ENCODE measurements at places on chromosomes 16 and 17.
A peak's percentile ranks its signal among the peaks of the same experiment; 100 is the strongest.

GRCh38 chr16:8583199-8583598 lies 7.1 kb downstream of the TMEM114 start:
- DNase-seq: no peak

- DNase-seq: no peak
Measured at GRCh38 chr16:2365397-2366294, 25.1 kb upstream of the ABCA3 start.

DNA sequence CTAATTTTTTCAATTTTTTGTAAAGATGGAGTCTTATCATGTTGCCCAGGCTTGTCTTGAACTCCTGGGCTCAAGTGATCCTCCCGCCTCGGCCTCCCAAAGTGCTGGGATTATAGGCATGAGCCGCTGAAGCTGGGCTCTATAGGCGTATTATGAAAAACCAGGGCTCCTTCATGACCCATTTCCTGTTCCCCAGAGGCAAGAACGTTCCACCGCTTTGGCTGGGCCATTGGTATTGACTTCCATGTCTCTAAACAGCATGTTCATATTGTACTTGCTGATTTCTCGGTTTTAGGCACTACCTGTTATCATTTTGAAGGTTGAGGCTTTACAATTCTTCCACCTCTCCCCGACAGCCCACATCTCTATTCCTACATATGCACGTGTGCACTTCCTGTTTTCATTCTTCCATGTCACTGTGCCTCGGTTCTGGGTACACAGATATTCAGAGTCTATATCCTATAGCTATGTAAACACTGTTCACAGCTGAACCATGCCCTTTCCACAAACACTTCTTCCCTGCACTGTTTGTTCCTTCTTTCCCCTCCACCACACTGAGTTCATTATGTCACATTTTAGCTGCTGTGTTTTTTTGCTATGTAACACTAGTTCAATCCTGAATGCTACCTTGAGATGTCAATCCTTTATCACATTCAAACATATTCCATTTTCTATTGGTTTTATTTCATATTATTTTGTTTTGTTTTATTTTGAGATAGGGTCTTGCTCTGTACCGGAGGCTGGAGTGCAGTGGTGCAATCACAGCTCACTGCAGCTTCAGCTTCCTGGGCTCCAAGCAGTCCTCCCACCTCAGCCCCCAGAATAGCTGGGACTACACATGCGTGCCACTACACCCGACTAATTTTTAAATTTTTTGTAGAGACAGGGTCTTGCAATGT lies 16.8 kb upstream of the MAPK3 start:
- no peak for DNase-seq

GRCh38 chr17:47311420-47311819 lies 12.3 kb upstream of the EFCAB13 start:
- DNase-seq: no peak

DNA sequence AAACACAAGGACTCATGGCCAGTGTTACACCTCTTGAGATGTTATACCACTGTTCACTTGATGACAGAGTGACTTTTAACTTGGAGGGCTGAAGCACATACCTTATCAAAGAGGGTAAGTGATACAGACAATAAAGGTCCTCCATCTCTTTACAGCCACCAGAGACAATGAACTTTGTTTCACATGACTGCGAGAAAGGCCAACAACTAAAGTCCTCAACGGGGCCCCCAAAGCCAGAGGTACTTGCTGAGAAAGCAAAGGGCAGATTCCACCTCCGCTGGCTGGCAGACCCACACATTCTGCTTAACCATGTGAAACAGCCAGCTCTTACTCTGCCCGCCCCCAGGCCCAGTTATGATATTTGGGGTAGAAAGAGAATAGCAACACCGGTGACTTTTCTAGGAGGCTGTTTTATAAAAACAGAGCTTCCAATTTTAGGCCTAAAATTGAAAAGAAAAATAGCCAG lies 21.4 kb downstream of the DCUN1D3 start:
- no peak for DNase-seq

DNA sequence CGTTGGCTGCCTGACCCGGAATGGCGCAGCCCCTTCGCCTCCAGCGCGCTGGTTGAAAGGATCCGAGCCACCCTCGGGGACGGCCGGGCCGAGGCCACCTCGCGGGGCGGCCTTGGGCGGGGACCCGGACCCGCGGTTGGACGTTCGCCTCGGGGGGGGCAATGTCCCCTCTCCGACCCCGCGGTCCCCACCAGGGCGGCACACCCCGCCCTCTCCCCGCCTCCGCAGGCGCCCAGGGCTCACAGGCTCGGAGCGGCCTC lies 1.0 kb upstream of the SOX8 start:
- DNase-seq: no peak

DNA sequence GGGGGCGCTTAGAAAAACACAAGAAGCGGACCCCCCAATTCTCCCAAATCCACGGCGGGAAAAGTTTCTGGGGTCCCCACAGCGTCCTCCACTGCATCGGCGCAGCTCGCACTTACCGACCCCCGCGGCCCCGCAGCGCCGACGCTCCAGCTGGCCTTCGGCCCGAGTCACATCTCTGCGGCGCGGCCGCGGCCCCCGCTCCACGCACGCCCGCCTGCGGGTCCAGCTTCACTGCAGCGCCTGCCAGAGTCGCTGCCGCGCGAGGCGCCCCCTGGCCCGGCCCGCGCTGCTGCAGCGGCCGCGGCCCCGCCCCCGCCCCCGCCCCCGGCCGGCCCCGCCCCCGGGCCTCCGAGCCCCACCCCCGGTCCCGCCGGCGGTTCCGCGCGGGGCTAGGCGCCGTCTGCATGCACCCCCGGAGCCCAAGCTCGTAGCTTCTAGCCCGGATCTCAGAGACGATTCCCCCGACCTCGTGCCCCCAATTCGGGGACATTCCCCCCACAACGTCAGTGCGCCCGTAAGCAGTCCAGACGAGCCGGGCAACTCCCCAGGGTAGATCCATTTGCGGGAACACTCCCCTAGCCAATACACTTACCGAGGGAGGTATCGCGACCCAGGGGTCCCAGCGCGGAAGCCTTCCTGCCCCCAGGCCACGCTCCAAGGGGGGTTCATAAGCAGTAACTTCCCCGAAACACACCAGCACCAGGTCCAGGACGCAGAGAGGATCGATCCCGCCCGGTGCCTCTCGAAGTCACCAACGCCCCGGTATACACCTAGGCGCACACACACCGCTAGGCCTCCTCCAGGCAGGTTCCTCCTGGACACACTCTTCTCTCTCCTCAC lies at the start of gene GPRC5B:
TSS of gene GPRC5B (minus strand) at position 238 of the 840 bp plus-strand sequence. CDS start 12,003 bp downstream, outside the sequence.
- peak; percentile 31 for DNase-seq

DNA sequence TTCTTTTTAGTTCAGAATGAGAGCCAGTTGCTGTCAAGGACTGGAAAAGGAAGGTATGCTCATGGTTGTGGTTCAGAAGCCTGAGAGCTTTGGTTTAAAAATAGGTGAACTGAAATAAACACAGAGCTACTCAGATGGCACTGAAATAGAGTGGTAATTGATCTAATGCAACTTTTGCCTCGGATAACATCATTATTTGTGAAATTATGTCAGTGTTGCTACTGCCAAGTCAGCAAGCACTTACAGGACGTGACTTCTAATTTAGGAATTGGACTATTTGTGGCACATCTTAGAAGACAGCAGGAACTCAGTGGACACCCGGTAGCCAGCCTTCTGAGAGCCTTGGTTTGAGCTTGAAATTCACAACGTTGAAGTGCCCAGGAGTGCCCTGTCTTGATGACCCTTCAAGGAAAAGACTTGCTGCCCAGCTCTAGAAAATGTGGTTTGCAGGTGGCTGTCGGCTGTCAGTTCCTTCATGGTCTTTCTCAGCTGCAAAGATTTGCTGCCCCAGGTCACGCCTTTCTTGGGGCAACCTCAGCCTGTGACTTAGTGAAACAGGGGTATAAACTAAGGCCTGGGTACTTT lies 42.0 kb upstream of the XYLT1 start:
- no peak for DNase-seq

DNA sequence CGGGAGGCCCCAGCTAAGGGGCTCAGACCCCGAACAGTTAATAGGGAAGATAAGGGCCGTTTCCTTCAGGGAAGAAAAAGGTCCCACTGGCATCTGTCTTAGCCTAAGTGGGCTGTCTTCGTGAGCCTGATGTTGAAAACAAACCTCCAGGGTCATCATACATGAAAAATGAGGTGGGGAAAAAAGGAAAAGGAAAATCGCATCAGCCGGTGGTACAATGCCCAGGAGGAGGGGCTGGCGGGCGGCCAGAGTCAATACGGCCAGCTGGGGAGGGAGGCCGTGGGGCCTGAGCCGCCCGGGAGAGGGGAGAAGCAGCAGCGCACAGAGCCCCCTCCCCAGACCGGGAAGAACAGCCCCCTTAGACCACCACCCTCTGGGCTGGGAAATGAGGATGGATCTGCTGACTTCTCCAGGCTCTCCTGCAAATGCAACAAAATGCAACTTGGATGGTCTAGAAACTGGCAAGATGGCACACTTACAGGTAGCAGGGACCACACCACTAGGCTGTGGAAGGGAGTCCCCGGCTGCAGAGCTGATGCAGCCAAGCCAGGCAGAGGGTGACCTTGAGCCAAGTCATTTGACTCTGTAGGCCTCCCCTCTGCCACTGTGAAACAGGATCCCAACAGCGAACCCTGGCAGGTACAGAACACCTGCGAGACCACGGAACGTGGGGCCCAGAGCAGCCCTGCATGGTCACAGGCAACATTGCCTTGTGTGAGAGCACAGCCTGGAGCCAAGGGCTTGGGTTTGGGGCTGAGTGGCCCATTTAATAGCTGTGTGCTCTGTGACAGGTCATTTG lies 448.5 kb downstream of the SOX9 start:
- DNase-seq: no peak

GRCh38 chr17:66233023-66233753 lies 4.0 kb upstream of the APOH start:
- DNase-seq: no peak

DNA sequence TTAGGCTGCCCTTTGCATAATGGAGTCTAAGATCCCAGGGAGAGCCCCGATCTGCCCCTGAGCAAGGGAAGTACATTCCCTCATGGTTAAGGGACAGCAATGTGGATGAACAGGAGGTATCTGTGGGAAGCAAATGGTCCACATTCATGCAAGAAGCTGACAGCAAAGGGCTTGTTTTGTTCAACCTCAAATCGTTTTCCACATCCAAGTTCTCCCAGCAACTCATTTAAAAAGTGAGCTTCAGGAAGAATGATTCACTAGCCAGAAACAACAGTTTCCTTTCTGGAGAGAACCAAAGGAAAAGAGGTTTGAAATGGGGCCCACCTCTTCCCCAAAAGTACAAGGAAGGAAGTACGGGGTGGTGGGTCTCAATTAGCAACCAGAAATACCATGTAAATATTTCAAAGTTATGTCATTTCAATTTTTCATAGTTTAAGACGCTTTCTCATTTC lies 9.4 kb downstream of the HSPB9 start:
- DNase-seq: no peak

GRCh38 chr17:3740611-3741073 lies 16.9 kb downstream of the HASPIN start:
- no peak for DNase-seq

GRCh38 chr17:45143767-45144198 lies 4.5 kb upstream of the HEXIM1 start:
- no peak for DNase-seq

DNA sequence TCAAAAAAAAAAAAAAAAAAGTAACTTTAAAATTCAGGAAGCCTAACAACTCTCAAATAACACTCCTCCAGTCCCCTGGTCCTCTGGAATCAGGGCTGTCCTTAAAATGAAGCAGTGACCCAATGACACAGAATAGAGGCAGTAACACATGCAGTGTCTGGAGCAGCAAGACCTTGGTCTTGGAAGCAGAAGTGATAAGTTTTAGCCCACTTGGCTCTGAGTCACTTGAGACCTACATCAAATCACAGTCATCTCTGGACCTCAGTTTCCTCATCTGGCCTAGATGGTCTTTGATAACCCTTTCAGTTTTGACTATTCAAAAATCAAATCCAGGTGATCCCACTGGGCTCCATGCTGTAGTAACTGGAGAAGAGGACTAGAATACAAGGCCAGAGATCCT lies 39.0 kb downstream of the LYRM1 start:
- no peak for DNase-seq

DNA sequence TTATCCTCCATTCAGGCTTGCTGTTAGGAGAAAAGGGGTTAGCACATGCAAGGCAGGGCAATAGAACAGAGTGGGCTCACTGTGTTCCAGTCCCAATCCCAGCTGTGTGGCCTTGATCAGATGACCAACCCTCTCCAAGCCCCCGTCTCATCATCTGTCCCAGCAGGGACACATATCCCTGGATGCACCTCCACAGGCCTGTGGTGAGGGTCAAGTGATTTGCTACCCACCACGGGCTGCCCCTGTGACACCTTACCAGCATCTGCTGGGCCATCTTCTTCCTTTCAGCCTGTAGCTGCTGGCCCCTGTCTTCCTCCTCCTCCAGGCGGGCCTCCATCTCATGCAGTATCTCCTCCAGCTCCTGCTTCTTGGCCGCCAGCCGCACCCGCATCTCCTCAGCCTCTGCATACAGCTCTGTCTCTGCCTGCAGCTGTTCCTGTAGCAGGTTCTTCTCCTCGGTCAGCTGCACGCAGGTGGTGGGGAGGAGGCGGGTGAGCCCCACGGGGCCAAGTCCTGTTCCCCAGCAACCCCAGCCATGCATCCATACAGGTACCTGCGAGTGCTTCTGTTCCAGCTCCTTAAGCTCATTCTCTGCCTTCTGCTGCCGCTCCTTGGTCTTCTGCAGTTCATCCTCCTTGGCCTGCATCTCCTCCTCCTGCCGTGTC lies 91.3 kb downstream of the NDE1 start:
- DNase-seq: no peak

GRCh38 chr16:88442383-88442726 lies 10.7 kb upstream of the ZFPM1 start:
- no peak for DNase-seq

DNA sequence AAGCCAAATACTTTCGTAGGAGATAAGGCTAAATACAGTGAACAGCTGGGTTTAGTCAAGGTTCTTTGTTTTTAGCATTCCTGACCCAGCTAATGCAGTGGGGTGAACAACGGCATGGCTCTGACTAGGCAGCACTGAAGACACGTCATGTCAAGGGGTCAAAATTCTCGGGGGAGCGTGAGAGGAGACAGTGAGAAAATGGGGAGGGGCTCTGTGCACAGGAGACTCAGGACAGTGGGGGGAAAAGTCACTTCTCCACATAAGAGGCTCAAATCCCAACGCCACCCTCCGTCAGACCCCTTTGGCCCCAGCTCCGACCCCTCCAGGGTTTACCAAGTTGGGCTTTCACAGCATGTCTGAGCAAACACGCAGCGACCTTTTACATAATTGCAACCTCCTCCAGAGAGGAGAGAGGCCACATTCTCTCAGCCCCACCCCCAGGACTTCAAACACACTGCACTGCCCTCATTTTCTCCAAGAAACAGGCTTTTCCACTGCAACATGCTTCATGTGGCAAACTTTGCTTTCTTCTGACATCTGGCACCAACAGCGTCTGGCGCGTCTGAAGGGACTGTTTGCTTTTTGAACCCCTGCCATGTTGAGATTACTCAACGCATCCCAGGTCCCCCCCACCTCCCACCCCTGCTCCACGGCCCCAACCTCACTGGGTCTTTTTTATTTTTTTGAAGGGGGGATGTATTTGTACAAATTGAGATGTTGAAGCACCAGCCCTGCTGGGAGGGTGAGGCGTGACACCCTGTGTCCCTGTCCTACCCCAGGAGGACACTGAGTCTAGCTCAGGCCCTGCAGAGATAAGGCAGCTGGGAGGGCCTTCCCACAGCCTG lies 30.0 kb downstream of the AXIN2 start:
- DNase-seq: no peak

Measured in stimulated activated CD4-positive, alpha-beta T cell treated with anti-CD3 and anti-CD28 coated beads, TNF-alpha, amount 100 ng/mL, for 1 hour (primary cell).